ENCODE measurements at places on chromosomes 7 and 10. TPM values are rescaled to one million over a fixed set of nuclear protein-coding genes. Genes with fewer than 3 reads are reported as not detected.

UPK3B gene
- total RNA-seq: not detected

SPDYE8 gene
- not detected for total RNA-seq

CLDN4 gene
- 3.2 TPM for total RNA-seq

DYNC1I1 gene
- 0.13 TPM for total RNA-seq

Data from epithelial cell of alveolus of lung (primary cell).